B cell (primary cell): ENCODE measurements at places on chromosomes 1 and 21. TPM values are rescaled to one million over a fixed set of nuclear protein-coding genes. Genes with fewer than 3 reads are reported as not detected.

Gene GPR25
- 1.8 and 3.1 TPM in 2 replicates for total RNA-seq

Gene NMNAT2
- not detected in 2 replicates for total RNA-seq

Gene ADGRB2
- 1.6 and 1.9 TPM in 2 replicates for total RNA-seq

Gene MRPL39
- total RNA-seq = 18.1 and 19.7 TPM in 2 replicates

Gene LYSMD1
- 5.8 TPM in 2 replicates for total RNA-seq

Gene LRRC71
- not detected in 2 replicates for total RNA-seq

Gene CAPN9
- total RNA-seq = not detected in 2 replicates

Gene DCST1
- total RNA-seq = not detected in 2 replicates

Gene PIK3R3
- total RNA-seq = 0.17 and 0.78 TPM in 2 replicates
